ENCODE measurements at places on chromosomes 1 and 21.

DNA sequence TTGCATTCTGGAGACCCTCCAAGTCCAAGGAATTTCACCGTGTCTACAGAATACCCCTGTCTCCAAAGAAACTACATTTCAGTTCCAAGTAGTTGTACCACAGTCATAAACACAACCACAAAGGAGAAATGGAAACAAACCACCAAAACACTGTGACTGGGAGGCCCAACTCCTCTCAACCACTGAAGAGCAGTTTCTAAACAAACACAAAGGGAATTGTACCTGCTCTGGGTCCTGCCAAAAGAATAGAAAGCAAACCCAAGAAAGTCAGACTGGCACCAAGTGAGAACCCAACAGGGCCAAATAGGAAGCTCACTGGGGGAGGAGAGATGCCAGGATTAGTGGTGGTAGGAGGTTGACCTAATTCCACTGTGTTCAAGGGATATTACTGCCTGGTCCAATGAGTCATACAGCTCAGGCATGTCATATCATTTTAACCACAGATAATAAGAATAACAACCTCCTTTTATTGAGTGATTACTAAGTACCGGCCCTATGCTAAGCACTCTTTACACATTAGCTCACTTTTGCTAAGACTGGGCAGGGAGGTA lies 123.9 kb upstream of the PPP2R5A start:
- DNase-seq = no peak

GRCh38 chr1:23979387-23979880 lies 693 bp downstream of the SRSF10 start:
- DNase-seq = no peak

DNA sequence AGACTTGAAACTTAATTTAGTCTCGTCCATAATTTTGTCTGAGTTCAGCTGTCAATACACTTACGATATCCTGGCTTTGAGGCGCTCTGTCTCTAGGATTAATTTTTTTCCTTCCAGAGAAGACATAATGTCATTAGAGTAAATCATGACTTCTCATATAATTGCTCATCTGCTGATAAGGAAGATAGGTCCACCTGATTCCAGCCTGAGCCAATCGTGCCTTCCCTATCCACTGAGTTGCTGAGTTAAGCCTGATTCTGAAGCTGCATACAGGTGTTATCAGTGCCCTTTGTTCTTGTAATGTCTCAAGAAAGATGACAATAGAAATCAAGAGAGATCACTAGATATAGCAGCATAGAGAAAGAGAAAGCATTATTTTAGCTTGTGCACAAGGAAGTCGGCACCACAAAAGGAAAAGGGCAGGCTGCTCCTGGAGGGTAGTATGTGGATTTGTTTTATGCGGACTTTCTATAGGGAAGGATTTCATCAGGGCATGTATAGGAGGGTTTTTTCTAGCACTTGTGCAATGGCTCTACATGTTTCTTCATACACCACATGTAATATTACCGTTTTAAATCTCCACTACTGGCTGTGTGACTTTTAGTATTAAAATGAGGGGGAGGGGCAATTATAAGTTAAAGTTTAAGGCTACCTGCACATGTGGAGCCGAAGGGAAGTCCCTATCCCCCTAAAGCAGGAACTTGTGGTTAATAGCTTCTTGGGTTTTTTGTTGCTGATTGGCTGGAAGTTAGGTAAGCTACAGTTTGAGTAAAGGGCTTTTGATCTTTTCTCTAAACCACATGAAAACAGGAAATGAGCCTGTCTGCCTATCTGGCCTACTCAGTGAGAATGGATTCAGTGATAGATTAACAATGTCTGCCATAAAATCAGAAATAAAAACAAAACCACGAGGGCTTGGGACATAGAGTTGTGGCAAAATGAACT lies 133.4 kb downstream of the PLPPR5 start:
- DNase-seq = no peak

DNA sequence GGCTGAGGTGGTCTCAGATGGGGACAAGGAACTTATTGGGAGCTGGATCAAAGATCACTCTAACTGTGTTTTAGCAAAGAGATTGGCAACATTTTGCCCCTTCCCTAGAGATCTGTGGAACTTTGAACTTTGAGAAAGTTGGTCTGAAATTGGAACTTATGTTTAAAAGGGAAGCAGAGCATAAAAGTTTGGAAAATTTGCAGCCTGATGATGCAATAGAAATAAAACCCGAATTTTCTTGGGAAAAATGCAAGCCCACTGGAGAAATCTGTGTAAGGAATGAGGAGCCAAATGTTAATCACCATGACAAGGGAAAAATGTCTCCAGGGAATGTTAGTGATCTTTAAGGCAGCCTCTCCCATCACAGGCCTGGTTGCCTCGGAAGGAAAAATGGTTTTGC lies 17.2 kb downstream of the CFH start:
- DNase-seq = no peak

GRCh38 chr1:163535807-163536206 lies 214.1 kb downstream of the NUF2 start:
- no peak for DNase-seq

DNA sequence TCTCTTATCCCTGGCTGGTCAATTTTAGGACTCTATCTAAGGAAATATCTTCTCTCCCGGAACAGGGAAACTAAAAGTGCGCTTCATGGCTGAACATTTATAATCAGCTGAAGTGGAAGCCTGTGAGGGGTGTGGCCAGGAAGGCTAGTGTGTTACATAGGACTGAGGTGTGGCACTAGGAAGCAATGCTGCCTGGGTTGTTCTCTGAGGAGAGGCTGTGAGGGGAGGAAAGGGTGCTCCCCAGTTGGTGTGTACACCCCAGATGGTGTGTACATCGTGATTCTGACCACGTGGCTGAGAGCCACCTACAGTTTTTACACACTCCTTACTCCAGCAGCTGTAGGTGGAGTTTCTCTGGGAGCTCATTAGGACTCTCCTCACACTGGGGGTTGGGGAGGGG lies 16.3 kb downstream of the NTPCR start:
- no peak for DNase-seq

DNA sequence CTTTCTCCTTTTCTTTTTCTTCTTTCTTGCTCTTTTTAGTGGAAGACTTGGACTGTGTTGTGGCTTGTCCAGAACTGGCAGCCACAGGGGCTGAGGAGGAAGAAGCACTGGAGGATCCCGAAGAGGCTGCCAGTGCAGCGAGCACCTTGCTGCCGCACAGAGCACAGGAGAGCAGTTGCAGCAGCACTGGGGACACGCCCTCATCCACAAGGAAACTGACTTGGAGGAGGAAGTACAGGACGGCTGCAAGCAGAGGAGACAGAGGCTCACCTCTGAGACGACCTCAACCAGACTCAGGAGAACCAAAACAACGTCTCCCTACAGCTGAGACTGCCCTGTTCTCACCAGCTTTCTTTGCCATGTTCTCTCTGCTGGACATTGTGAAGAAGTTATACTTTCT lies 88.9 kb downstream of the UBR4 start:
- no peak for DNase-seq

DNA sequence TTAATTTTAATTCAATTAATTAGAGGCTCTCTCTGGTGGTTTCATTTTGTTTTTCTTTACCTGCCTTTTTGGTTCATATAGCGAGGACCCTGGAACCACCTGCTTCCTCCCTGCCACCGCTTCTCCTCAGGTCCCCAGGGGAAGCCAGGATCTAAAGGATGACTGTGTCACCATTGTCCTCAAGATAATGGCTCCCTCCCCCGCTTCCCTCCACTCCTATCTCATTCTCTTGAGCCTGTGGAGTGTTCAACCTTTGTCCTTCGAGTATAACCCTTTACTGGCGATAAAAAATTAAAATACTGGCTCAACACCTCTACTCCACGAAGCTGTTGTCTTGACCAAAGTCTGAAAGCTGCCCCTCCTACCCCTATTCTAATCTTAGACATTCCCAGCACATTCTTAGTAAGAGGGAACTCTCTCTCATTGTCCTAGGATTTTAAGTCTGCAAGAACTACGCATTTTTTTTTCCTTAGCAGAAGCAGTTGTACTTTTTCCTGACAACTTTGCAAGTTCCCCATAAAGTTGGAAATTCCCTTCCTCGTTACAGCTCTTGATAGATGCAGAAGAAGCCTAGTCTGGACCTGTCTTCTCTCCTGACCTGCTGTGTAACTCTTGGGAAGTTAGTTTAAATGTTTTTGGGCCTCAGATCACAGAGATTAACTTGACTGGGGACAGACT lies 12.6 kb upstream of the MAPKAPK2 start:
- DNase-seq = no peak

DNA sequence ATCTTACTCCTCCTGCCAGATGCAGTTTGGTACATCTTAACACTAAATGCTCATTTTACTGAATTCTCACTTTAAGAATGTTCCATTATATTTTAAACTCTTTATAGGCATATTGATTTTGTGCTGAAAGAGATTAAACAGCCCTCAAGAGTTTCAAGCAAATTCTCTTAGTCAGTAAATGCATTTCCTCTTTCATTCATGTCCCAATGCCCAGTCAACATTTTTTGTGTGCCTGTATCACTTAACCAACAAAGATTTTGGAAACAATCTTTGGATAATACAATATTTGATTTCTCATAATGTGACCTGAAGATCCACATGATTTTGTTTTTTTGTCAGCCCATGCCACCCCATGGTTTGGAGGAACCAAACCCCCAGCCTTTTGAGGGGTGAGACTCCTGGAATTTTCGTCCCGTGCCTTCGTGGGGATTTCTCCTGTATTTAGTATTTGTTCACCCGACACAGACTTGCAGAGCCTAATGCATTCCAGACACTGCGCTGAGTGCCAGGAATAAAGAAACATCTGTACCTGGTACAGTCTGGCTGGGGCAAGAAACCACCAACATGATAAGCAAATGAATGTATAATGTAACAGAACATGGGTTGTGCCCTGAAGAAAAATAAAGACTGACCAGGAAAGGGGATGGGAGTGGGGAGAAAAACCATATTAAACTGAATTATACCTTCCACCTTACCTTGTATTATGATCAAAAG lies 47.1 kb upstream of the ETS2 start:
- no peak for DNase-seq

DNA sequence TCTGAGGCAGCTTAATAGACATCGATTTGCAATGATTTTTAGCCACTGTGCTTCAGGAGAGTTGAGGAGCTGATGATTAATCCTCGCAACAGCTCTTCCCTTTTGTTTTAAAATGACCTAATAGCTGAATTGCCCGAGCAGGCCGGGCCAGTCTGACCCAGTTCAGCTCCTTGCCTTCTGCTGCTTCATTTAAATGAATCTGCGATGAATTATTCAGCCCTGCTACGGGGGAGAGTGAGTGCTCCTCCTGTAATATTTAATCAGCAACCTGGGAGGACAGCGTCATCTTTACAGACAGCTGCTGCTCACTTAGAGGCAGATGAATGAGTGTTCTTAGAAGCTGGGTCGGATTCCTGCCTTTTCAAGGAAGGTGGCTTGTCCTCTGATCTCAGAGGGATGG lies 325.1 kb downstream of the CAMTA1 start:
- no peak for DNase-seq

GRCh38 chr21:43362915-43363314 lies 64.0 kb downstream of the SIK1 start:
- DNase-seq = no peak

DNA sequence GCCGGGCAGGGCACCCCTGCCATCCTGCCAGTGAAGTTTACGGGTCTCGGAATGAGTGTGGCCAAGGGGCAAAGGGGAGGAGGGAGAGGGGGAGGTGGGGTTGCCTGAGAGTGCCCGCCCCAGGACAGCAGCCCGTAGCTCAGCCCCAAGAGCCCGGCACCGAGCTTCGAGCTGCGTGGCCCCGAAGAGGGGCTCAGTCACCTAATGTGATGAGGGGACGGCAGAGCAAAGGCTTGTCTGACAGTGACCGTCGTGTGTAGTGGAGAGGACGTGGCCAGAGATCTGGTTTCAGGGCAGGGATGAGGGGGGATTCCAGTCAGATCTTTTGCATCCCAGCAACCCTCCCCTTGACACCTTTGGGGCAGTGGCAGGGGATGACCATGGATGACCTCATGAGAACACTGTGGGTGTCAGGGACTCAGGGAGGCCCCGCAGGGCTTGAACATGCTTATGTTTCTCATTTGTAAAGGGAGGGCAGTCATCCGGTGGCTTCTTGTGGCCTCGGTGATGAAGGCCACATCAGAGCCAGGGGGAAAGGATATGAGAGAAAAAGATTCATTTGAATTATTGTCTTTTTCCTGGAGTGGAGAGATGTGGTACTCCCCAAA lies 1.1 kb upstream of the TRPM2 start:
- DNase-seq = no peak

DNA sequence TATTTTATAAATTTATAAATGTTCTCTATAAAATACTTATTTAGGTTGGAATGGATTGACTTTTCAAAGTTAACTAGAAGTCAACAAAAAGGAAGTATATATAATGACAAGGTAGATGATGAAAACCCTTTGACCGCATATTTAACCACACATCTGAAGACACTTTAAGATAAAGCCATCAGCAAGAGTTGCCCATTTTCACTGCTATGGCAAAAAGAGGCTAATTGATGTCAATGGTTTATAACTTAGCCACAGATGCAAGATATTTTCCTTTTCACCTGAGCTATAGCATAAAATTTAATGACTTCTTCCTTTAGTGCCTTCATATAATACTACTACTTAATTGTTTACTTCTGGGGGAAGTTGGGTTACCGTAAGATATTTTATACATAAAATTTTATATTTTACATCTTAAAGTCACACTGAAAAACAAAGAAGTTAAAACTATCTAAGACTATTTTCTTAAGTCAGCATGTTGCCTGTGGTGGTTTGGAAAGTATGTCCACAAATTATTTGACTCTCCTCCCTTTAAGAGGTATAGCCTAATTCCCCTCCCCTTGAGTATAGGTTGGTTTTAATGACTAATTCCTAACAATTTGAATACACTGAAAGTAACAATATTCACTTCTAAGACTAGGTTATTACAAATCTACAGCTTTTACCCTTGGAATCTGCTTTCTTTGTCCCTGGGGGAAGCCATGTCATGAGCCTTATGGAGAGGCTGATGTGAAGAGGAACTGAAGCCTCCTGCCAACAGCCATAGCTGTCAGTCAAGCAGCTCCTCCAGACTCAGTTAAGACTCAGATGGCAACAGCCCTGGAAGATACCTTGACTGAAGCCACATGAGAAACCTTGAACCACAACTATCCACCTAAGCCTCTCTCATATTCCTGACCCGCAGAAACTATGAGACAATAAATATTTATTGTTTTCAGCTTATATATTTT lies 40.3 kb upstream of the LRRC8B start:
- no peak for DNase-seq

- no peak for DNase-seq
These were observed 68.8 kb downstream of the RPS6KC1 start for GRCh38 chr1:213119794-213120193.

DNA sequence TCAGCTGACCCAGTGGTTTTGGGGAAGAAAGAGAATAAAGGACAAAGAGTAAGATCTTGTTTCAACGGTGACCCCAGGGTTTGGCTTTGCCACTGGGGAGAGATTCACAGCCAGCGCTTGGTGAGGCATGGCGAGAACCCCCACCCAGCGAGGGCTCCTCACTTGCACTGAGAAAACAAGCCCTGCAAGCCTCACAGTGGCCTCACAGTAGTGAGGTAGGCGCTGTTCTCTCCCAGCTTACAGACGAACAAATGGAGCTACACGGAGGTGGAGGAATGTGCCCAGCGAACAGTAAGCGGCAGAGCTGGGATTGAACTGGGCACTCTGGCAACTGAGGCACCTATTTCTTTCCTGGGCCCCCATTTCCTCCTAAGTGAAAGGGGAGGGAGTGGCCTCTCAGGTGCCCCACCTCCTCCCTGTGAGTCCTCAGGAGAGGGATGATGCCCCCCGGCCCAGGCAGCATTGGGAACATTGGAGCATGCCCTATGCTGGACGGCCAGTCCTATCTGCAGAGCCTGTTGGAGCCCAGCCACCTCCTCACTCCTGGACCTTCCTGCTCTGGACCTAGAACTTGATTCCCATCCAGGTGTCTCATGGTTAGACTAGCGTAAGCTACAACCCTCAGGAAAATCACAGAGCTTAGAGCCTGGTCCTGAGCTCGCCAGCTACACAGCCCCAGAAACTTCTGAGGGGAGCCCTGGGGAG lies 73.4 kb upstream of the EDN2 start:
- DNase-seq = no peak

Measured in glutamatergic neuron (in vitro differentiated cells).